ENCODE measurements at places on chromosomes 1 and 21.

GRCh38 chr1:236455243-236455642 is 61.2 kb downstream of the EDARADD start:
- no peak for DNase-seq

- no peak for DNase-seq
Observed at GRCh38 chr1:195336812-195337211, 1271.4 kb downstream of the KCNT2 start.

GRCh38 chr1:59678493-59679228 is 136.1 kb upstream of the HOOK1 start:
- no peak for DNase-seq

DNA sequence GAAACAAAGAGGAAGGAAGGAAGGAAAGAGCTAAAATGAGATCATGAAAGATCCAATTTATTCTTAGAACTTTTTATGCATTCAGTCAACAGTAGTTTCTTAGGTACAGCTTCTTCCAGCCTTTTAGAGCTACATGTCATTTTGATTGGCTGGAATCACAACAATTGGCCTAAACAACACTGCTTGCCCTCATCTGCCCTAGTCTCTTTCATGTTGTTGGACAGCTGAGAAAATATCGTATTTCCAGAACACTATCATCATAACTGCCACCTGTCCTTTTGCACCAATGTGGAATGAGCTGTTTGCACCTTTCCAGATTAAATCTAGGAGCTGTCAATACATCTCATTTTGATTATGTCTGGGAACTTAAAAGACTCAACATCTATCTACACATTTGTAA is 161.7 kb downstream of the TGFBR3 start:
- DNase-seq, result no peak

- no peak for DNase-seq
Observed at GRCh38 chr1:96346719-96347118, 374.9 kb upstream of the PTBP2 start.

All from HAP-1 (cell line).